Pancreas (tissue), 10 donors: ENCODE measurements at places on chromosomes 1 and 21. TPM values are rescaled to one million over a fixed set of nuclear protein-coding genes. Genes with fewer than 3 reads are reported as not detected.

Gene FCRLB
- 0.40 TPM for total RNA-seq

Gene KIAA1614
- 1.7 TPM for total RNA-seq

DNA sequence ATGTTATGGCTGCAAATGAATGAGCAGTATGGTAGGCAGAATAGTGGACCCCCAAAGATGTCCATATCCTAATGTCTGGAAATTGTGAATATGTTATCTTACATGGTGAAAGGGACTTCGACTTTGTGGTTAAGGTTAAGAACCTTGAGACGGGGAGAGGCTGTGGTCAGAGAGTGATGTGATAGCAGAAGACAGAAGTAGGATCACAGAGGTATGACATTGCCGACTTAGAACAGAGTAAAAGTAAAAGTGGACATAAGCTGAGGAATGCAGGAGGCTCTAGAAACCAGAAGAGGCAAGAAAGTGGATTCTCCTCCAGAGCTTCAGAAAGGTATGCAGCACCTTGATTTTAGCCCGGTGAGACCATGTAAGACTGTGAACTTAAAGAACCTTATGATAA lies 74.6 kb downstream of the CTH start:
- H3K36me3 ChIP-seq, result no peaks in the 10 kb centered on the region
- H3K27me3 ChIP-seq, result no peaks in the 10 kb centered on the region

DNA sequence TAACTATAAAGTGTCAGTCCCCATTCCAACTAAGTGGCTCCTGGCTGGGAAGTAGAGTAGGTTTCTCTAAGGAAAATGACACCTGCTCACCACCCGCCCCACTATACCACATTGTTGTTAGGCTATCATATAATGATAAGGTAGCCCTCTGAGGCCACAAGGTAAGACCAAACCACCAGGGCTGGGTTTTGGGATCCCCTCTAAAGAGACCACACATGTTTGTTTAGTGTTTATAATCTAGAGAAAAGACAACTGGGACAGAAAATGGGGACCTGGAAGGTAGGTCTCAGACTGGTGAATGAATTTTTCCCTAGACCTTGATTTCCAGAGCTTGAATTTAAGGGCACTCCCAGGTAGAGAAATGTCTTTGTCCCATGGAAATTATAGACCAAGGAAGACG lies 15.2 kb downstream of the AKIRIN1 start:
- no peaks in the 10 kb centered on the region for H3K4me1 ChIP-seq
- no peak overlapping the region for H3K27ac ChIP-seq
- H3K27me3 ChIP-seq, result no peaks in the 10 kb centered on the region
- no peak for DNase-seq

- DNase-seq, result no peak
- no peaks in the 10 kb centered on the region for H3K27me3 ChIP-seq
- no peak overlapping the region for H3K4me3 ChIP-seq
Measured at GRCh38 chr1:32144033-32144432, 35.4 kb upstream of the TXLNA start.

DNA sequence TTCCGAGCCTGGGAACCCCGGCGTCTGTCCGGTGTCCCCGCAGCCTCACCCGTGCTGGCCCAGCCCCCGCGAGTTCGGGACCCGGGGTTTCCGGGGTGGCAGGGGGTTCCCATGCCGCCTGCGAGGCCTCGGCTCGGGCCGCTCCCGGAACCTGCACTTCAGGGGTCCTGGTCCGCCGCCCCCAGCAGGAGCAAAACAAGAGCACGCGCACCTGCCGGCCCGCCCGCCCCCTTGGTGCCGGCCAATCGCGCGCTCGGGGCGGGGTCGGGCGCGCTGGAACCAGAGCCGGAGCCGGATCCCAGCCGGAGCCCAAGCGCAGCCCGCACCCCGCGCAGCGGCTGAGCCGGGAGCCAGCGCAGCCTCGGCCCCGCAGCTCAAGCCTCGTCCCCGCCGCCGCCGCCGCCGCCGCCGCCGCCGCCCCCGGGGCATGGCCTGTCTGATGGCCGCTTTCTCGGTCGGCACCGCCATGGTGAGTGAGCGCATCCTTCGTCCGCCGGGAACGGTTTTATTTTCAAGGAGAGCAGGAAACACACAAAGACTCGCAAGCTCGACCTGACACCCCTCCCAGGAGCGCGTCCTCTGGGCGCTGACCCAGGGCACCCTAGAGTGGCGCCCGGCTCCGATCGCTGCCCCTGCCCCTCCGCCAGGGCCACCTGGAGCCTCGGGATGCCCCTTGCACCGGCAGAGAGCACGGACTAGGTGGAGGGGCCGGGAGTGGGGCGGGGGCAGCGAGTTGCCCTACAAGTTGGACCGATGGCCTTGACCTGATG lies at the start of gene ABCG1:
Gene ABCG1 (plus strand): TSS at position 305 of the 770 bp plus-strand sequence. CDS start 123 bp downstream, at position 428.
- peak within 1 kb of the TSS; percentile 31 for H3K4me3 ChIP-seq
- no peaks in the 10 kb centered on the region for H3K36me3 ChIP-seq
- no peak within 1 kb of the TSS for H3K27ac ChIP-seq
